ENCODE measurements at places on chromosomes 13 and 19.

GRCh38 chr13:23381866-23382265 lies 51.6 kb downstream of the SACS start:
- DNase-seq = peak; percentile 1

DNA sequence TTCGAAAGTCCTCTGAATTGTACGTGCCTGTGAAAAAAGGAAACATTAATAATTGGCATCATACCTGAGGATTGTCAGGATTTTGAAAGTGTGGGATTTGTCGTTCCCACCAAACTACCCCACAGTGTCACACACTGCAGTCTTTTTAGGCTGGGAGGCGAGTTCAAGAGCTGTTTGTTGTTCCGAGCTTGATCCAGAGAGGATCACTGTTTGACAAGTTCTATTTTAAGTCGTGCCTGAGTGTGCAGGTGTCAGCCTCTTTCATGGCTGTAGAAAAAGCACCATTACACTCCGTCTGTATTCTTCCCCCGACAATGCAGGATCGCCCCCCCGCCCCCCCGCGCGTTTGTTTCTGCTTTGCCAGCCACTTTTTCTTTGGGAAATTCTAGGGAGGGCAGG lies 635 bp upstream of the NBEA start:
- DNase-seq = no peak

GRCh38 chr19:31171936-31172335 lies 177.3 kb downstream of the TSHZ3 start:
- no peak for DNase-seq

DNA sequence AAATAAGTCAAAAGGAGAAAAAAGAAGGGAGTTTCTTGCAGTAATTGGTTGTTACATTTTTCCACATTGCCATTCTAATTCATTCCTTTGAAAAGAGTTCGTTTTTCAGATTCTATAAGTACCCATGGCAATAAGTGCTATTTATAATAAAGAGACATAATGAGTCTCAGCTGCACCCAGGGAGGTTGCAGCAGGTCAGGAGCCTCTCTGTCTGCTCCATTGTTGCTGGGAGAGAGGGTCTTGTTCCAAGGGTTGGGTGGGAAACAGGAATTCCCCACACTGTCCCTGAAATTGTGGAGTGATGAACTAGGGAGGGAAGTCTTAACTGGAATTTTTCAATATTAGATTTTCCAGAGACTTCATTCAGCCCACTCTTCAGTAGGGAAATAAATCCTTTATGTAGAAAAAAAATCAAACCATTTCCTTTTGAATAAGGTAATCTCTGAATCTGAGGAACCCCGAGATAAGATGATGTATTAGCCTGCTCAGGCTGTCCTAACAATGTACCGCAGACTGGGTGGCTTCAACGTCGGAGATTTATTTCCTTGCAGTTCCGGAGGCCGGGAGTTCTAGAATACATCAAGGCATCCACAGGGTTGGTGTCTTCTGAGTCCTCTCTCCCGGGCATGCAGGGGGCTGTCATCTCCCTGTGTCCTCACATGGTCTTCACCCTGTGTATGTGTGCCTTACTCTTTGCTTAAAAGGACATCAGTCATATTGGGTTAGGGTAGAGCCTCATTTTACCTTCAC lies 342.7 kb upstream of the TMTC4 start:
- DNase-seq = no peak

GRCh38 chr19:39104186-39104596 lies 20.0 kb downstream of the ACP7 start:
- no peak for DNase-seq

DNA sequence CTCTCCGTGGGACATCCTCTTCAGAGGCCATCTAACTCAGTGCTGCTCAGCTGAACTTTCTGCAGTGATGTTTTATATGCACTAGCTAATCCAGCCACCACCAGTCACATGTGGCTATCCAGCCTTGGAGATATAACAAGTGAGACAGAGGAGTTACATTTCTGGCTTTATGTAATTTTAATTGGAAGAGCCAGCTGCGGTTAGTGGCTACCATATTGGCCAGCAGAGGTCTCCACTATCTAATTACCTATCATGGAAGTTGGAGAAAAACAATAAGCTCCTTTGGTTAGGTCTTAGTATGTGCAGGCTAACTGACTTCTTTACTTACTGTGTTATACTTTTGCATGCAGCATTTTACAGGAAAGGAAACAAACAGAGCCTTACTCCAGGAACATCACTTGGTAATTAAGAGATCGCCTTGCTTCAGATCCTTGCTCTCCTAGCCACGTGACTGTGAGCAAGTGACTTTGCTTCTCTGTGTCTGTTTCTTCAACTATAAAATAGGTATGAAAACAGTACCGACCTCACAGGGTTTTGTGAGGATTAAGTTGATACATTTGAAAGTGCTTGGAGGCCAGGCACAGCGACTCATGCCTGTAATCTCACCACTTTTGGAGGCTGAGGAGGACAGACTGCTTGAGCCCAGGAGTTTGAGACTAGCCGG lies 1.6 kb upstream of the KLK10 start:
- peak; percentile 61 for DNase-seq

DNA sequence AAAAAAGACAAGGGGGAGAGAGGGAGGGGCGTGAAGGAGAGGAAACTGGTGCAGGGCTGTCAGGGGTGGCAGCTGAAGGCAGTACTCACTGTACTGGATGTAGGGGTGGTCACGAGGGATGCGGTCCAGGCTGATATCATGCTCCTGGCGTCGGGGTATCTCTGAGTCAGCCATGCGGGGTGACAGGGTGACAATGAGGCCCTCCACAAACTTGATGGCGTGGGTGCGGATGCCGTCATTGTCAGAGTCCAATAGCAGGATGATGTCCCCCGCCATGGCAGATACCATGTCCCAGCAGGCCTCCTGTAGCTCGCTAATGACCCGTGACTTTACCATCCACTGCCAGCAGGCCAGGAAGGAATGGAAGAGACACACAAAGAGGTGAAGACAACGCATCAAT lies 15.3 kb downstream of the SYMPK start:
- no peak for DNase-seq

GRCh38 chr13:21526707-21527540 lies 67.8 kb upstream of the ZDHHC20 start:
- DNase-seq = peak; percentile 13

GRCh38 chr13:98478189-98479129 lies 98.4 kb downstream of the STK24 start:
- no peak for DNase-seq

DNA sequence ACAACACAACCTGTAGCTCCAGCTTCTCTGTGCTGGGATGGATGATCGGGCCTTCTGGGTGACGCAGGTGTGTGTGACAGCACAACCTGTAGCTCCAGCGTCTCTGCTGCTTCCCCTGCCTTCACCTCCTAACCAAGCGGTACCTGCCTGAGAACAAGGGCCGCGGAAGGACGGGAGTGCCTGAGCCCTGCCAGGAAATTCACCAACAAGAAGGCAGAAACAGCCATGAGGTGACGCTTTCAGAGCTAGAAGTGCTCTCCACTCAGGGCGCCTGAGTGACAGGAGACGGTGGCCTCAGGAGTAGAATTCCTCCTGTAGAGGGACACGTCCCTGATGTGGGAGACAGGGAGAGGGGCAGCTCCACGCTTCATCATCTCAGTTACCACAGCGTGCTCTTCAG lies 17.4 kb downstream of the ZNF331 start:
- no peak for DNase-seq

GRCh38 chr13:105159841-105160240 lies 1375.6 kb downstream of the EFNB2 start:
- no peak for DNase-seq

DNA sequence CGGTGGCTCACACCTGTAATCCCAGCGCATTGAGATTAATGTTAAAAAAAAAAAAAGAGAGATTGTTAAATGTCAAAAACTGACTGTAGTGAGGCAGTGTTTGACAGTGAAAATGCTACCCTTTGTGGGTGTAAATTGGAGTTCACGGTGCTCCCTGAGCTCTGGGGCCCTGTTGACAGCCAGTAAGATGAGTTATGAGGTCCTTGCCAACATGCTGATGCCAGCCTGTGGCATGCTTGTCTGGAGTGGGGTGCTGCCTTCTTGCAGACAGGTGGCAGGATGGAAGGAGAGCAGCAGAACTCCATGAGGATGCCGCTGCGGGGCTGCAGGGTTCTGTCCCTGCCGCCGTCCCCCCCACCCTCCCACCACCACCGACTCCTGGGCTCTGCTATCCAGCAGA lies 25.9 kb downstream of the PRAM1 start:
- no peak for DNase-seq

DNA sequence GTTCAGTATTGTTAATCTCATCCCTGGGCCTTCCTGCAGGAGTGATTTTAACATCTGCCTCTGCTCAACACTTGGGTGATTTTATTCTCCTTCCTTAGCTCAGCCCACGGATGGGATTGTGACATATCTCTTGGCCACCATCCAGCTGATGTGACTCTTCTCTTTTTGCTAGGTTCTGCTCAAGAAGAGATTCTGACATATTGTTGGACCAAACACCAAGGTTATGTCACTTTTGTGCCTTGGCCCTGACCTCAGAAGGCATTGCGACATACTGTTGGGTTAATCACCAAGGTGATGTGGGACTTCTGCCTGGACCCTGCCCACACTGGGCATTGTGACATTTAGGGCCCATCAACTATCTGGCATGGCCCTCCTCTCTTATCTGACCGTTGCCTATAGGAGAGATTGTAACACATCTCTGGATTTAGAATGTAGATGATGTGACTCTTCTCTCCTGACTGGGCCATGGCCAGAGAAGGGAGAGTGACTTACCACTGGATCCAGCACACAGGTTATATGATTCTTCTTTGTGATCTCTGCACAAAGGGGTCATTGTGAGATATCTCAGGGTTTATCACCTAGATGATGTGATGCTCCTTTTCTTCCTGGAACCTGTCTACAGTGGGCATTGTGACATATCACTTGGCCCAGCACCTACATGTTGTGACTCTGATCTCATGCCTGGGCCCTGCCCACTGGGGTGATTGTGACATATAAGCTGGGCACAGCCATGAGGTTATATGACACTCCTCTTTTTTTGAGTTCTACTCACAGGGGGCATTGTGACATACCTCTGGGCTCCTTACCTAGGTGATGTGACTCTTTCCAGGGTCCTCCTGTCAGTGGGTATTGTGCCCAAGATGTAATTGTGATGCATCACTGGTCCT lies 88.8 kb downstream of the ZNF429 start:
- no peak for DNase-seq

DNA sequence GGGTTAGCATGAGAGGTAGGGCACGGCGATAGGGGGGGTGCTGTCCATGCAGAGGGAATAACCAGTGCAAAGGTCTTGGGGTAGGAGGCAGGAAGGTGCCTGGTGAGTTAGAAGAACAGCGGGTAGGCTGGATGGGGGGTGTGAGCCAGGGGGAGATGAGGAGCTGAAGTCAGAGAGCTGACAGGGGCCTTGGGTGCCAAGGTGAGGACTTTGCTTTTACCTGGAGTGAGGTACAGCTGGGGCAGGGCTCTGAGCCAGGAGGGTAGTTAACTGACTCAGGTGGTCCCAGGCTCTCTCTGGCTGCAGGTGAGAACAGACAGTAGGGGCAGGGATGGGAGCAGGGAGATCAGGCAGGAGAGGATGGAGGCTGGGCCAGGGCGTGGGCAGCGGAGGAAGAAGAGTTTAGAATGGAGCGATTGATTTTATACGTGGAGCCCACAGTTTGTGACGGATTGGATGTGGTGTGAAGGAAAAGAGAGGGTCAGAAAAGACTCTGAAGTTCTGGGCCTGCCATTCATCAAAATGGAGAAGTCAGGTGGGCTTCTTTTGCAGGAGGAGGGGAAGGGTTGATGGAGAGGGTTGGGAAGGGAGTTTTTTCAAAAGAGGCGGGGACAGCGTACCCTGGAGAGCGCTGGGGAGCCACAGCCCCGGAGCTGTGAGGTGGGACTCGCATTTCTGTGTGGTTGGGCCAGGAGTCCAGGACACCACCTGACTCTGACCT lies 1.2 kb upstream of the GRAMD1A start:
- no peak for DNase-seq

DNA sequence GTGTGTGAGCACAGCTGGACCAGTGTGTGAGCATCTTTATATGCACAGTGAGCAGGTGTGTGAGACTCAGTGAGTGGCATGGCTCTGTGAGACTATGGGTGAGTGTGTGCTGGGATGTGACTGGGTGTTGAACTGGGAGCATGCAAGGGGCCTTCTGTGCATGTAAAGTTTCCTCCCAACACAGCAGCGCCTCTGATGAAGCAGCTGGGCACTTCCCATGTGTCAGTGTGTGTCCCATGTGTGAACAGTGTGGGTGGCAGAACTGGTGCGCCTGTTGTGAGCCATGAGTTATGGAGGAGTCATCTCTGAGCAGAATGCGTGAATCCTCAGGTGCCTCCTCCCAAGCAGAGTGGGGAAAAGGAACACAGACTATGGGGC lies 24.1 kb downstream of the LGALS16 start:
- no peak for DNase-seq

- DNase-seq = peak; percentile 64
Observed at GRCh38 chr13:49444524-49445395, 686 bp downstream of the SETDB2 start.

DNA sequence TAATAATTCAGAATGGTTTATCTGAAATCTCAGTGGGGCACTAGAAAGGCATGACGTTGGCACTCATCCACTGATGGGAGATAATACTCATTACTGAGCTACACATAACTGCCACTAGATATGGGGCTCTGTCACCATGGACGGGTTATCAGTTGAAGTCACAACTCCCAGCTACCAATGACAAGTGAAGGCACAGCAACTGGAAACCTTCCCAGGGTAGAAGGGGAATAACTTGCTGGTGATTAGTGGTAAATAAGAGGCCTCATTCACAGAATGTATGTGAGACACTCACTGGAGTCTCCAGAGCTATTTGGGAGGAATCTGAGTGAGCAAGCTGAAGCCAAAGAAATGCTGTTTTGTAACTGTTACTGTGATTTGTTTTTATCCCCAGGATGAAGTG lies 249.6 kb downstream of the ENOX1 start:
- DNase-seq = no peak

- DNase-seq = no peak
Observed at GRCh38 chr13:35479038-35479492, 2.6 kb upstream of the MAB21L1 start.

DNA sequence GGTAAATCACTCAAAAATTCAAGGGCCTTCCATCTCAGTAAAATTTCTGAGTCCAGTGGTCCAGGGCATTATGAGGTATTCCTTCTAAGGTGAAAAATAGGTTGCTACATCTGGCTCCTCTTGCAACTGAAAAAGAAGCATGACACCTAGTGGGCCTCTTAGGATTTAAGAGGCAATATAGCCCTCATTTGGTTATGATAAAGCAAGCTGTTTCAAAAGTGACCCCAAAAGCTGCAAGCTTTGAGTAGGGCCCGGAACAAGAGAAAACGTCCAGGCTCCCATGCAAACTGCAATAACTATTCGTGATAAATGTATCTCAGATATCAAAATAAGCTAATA lies 1910.2 kb upstream of the PRR20A start:
- peak; percentile 52 for DNase-seq

GRCh38 chr13:37100731-37101130 lies 4.7 kb downstream of the CSNK1A1L start:
- no peak for DNase-seq

GRCh38 chr13:23656637-23657371 lies 86.6 kb downstream of the TNFRSF19 start:
- peak; percentile 93 for DNase-seq

- peak; percentile 42 for DNase-seq
Observed at GRCh38 chr19:50430888-50431342, 1.8 kb upstream of the MYBPC2 start.

Measured in NCI-H69 (cell line).